Lower leg skin (tissue), 4 donors: ENCODE measurements at places on chromosomes 2 and 18. TPM values are rescaled to one million over a fixed set of nuclear protein-coding genes. Genes with fewer than 3 reads are reported as not detected.

The TEX261 gene
- 23.4 TPM for total RNA-seq

GRCh38 chr2:108806371-108807113 is 20.0 kb downstream of the CCDC138 start:
- no peak for DNase-seq

DNA sequence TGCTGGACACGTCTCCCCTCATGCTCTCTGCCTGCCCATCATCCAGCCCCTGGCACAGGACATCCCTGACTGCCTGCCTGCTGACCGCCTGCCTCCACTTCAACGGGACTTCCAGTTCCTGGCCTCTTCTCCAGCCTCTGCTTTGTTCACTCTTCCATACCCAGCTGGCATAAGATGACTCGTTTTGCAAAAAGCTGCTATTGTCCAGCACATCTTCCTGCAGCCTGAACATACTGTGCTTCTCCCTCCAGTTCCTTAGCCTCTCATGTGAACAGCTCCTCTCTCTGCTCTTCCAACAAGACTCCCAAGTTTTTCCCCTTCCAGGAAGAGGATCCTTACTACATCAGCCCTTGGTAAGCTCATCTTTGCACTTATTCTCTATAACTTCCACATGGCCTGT is 62.4 kb upstream of the SKOR2 start:
- DNase-seq: no peak

The PLCD4 gene
- 2.7 TPM for total RNA-seq

DNA sequence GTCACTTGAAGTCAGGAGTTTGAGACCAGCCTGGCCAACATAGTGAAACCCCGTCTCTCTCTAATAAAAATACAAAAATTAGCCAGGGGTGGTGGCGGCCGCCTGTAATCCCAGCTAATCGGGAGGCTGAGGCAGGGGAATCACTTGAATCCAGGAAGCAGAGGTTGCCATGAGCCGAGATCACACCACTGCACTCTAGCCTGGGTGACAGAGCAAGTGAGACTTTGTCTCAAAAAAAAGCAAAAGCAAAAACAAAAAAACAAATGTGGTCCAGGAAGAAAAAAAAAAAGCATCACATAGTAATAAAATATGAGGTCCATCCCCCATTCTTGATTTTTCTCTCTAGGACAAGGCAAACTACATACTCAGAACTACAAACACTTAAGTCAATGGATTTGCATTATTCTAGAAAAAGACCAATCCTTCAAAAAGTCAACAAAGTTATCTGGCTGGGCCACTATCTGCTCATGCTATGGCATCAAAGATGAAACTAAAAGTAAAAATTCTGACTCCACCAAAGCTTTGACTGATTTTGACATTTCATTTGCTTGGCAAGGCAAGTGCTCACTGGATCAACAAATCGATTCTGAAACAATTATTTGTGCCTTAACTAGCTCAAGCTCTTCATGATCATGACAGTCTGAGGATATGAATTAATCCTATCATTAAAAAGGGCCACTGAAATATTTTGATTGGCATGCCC is 28.4 kb downstream of the MEX3C start:
- no peak for DNase-seq

The G6PC2 gene
- not detected for total RNA-seq

DNA sequence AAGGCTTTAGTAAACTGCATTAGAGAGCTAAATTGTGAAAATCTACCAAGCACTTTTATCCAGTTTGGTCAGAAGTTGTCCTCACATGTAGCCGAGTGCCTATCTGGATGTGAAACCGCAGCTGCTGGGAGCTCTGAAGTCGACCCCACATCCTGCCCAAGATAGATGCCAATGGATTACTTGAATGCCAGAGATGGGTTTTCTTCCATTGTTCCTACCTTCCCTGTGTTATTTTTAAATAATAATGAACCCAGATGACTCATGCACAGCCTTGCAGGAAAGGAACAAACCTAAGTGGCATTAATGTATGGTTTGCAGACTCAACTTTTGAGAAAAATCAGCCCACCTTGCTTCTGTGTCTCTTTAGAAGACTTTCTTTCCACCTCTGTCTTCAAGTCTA is 408.5 kb downstream of the FBXO15 start:
- DNase-seq: no peak

DNA sequence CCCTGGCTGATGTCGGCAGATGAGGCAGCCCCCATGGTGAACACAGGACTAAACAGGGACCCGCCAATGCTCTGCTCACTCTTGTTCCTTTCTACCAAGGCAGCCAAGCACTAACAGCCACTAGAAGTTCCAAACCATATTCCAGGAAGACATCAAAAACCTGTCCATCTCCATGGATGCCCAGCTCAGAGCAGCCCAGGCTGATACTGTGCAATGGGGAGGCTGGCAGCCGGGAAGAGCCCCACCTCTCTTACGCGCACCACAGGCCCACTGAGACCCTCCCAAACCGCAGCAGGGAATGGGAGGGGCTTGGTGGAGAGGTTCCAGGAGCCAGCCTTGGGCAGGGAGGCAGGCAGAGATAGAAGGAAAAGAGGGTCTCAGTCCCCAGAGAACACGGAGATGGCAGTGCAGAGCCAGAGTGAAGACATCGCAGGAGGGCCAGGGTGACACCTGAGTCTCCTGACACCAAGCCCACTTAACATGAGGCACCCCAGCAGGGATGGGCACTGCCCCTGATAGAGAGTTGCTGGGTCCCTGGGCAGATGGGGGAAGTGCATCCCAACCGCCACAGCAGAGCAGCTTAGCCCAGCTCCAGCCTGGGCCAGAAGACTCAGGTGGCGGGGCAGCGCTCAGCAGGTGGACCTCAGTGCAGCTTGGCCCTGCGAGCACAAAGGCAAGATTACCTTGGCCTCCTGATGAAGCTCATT is 3.4 kb downstream of the HS6ST1 start:
- DNase-seq: peak; percentile 76

GRCh38 chr2:100742277-100743254 is 77.4 kb upstream of the NPAS2 start:
- no peak for DNase-seq

GRCh38 chr2:85189606-85190270 is 56.5 kb downstream of the TCF7L1 start:
- no peak for DNase-seq

DNA sequence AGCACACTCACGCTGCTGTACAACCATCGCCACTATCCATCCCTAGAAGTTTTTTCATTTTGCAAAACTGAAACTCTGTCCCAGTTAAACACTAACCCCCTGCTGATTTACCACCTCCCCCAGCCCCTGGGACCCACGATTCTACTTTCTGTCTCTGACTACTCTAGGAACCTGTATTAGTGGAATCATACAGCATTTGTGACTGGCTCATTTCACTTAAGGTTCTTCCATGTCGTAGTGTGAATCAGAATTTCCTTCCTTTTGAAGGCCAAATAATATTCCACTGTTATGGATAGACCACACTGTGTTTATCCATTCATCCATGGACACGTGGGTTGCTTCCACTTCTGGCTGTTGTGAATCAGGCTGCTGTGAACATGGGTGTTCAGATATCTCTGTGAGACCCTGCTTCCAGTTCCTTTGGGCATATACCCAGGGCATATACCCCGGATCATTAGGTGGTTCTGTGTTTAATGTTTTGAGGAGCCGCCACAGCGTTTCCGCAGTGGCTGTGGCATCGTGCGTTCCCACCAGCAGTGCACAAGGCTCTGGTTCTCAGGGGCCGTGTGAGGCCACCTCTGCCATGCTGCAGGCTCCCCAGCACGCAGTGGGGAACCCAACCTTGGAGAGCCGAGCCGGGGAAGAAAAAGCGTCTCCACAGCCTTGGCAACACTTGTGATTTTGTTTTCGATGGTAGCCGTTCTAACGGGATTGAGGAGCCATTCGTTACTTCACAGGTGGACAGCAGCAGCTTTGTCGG is 10.1 kb downstream of the RAMP1 start:
- DNase-seq: no peak

The MAP3K19 gene
- not detected for total RNA-seq

The PRSS56 gene
- not detected for total RNA-seq

GRCh38 chr18:67549946-67550345 is 33.4 kb upstream of the DSEL start:
- no peak for DNase-seq

The CCDC74B gene
- 0.84 TPM for total RNA-seq

- no peak for DNase-seq
Observed at GRCh38 chr2:72745679-72746368, 80.0 kb downstream of the EXOC6B start.

The EFR3B gene
- 1.5 TPM for total RNA-seq

The ABCG5 gene
- total RNA-seq: not detected

The EN1 gene
- total RNA-seq: 23.2 TPM

- no peak for DNase-seq
Observed at GRCh38 chr2:118425191-118425590, 336.9 kb downstream of the INSIG2 start.

- DNase-seq: no peak
Observed at GRCh38 chr2:48227617-48228344, 302.2 kb upstream of the STON1 start.

The ANKRD62 gene
- total RNA-seq: not detected

- DNase-seq: no peak
Observed at GRCh38 chr2:196516564-196516963, 123.0 kb upstream of the CCDC150 start.

GRCh38 chr18:48029296-48029986 is 99.0 kb upstream of the SMAD2 start:
- DNase-seq: no peak

GRCh38 chr2:13650586-13651180 is 933.9 kb downstream of the TRIB2 start:
- no peak for DNase-seq

- DNase-seq: no peak
Observed at GRCh38 chr2:23651187-23652080, 266.5 kb downstream of the KLHL29 start.

- DNase-seq: no peak
Observed at GRCh38 chr18:78751664-78752063, 228.0 kb upstream of the SALL3 start.

The CCDC148 gene
- total RNA-seq: not detected

DNA sequence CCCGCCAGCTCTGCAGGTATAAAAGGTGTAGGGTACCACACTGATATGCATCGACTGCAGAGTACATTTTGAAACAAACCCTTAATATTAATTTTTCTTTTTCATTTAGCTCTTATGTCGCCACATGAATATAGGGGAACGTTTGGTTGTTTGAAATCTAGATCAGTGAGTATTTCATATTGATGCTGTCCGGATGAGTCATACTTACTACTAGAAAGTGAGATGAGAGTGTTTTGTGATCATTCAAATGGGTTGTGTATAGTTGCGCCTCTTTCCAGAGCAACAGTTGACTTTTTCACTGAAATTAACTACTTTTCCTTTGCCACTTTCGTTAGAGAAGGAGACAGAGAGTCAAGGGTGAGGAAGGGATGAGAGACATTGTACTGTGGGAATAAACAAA is 24.6 kb downstream of the NPAS2 start:
- no peak for DNase-seq

- DNase-seq: no peak
Observed at GRCh38 chr2:240287496-240288086, 147.1 kb upstream of the OTOS start.
